ENCODE measurements at places on chromosomes 3 and 15.

DNA sequence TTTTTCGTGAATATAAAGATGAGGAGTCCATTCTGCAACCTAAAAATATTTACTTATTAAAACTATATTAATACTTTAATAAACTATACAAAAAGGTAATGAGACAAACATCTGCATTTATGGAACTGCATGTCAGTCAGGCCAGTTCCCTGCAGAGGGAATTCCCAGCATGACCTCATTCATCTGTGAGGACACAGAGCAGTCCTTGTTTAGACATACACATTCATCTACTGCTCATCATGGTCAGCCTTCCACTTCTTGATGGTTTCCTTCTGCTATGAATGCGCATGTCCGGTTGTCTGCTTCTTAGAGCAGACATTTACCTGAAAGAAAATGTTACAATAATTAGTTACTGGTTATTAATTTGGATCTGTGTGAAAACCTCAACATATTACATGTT is 3.3 kb upstream of the ACTR8 start:
- DNase-seq = no peak

DNA sequence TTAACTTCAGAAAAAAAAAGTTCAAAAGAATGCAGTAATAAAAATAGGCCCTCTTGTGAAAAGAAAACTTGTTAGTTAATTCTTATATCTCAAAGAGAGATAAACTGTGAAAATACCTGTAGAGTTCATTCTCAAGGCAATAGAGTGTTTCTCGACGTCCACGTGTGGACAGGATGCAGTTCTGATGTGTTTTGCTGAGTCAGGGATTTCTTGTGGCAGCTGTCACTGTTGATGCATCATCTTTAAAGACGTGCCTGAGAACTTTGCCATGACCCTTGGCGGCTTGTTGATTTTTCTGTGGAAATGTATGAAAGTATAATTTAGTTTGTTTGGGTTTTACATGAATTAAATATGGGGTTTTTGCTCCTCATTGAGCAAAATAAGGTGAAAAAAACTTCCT is 702.2 kb downstream of the NLGN1 start:
- no peak for DNase-seq

DNA sequence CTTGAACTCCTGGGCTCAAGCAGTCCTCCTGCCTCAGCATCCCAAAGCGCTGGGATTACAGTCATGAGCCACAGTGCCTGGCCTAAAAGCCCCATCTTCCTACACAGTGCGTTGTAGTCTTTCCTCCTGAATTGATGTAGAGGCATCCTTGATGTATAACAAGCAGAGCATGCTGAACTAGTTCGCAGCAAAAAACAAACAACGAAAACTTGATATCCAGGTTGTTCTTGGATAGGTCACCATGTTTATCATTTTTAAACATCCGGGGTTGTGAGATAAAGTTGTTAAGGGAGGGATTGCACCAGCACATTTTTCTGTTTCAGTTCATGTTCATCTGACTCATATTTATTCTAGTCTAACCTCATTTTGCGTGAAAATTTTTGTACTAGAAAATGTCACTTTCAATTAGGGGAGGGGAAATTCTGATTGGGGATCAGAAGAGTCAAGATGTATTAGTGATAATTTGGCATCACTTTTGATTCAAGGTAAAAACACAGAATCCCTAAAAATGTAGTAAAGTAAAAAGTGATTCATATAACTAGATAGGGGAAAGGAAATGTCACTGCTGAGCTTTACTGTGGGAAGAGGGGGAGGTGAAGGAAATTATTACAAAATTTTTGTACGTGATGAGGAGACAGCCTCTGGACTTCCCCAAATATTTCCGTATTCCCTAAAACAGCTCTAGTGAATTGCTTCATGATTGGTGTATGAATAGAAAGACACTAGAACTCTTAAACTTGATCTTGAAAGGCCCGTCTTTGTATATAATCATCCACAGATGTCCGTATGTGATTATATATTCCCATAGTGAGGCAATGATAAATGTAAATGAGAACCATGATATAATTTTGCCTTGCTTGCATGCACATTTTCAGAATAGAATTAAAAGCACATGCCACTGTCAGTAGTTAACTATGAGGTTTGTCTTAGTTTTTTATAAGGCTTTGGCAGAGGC is 22.9 kb downstream of the RAB8B start:
- no peak for DNase-seq

DNA sequence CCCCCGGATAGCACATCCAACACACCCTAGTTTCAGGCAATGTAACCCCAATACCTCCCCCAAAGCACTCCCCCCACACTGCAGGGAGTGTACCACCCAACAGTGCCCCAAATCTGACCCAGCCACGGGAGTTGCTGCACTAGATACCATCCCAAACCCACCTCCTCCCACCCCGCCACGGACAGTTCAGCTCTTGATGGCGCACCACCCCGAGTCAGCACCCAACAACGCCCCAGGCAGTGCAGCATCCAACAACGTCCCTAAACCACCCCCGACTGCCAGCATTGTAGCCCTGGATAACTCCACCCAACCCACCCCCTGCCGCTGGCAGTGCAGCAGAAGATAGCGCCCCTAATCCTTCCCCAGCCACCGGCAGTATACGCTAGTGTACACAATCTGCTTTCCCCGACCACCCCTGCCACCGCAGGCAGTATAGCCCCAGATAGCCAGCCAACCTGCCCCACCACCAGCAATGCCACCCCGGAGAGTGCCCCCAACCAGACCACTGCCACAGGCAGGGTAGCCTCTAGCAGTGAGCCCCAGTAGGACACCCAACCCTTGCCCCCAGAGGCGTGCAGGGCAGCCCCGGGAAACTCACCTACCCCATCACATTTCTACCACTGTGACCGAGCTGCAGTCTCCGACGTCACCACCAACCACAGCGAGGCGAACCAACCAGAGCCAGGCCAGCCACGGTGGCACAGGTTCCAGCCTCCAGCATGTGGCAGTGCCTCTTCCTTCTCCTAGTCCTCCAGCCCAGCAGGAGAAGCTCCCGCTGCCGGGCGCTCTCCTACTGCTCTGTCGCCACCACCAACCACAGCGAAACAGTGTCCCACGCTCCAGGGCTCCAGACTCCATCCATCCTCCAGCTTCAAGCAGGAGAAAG is 178.1 kb downstream of the POTEB3 start:
- DNase-seq = no peak
